ENCODE measurements at places on chromosomes 16 and 17.

GRCh38 chr17:79870540-79870939 is 31.3 kb upstream of the CBX4 start:
- DNase-seq: no peak

GRCh38 chr17:50931144-50931908 is 65.2 kb upstream of the TOB1 start:
- peak; percentile 75 for DNase-seq

DNA sequence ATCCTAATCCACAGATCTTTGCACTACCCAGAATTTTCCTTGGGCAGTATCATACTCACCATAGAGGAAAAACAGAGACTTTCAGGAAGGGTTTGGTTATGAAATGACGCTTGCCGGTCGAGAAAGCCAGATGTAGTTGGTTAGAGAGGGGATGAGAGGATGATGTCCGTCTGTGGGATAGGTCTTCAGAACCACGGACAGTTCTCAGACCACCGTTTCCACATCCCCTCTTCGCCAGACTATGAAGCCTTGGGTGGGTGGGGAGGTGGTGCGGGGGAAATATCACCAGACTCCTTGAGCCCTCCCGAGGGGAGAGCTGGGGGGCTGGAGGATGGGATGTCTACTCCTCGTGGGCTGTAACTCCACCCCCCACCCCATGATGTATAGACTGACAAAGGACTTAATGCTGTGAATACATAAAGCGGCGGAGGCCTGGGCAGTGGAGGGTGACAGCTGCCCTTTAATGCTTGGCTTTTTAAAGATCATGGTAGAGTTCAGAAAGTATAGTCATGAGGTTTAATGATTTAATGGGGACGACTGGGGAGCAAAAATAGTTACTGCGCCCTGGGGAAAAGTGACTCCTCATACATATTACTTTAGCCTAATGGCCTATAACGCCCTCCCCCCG is 96.6 kb downstream of the MRM1 start:
- DNase-seq: no peak

DNA sequence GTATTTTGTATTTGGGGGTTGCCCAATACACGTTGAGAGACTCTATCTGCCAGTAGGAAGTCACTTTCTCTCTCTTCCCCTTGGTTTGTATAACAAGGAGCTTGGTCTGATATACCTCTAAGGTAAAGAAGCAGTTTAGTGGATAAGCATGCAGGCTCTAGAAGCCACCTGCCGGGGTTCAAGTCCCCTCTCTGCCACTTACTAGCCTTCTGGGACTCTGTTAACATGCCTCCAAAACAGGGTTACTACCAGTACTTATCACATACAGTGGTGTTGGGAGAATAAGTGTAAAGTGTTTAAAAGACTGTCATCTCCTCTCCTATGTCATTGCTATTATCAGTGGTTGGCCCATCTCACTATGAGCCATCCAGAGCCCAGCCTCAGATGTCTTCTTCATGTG is 156.1 kb upstream of the HS3ST3A1 start:
- DNase-seq: no peak

- no peak for DNase-seq
Measured at GRCh38 chr16:21685034-21685455, 21.3 kb downstream of the OTOA start.

- DNase-seq: no peak
Measured at GRCh38 chr16:80191928-80192327, 348.9 kb upstream of the DYNLRB2 start.

DNA sequence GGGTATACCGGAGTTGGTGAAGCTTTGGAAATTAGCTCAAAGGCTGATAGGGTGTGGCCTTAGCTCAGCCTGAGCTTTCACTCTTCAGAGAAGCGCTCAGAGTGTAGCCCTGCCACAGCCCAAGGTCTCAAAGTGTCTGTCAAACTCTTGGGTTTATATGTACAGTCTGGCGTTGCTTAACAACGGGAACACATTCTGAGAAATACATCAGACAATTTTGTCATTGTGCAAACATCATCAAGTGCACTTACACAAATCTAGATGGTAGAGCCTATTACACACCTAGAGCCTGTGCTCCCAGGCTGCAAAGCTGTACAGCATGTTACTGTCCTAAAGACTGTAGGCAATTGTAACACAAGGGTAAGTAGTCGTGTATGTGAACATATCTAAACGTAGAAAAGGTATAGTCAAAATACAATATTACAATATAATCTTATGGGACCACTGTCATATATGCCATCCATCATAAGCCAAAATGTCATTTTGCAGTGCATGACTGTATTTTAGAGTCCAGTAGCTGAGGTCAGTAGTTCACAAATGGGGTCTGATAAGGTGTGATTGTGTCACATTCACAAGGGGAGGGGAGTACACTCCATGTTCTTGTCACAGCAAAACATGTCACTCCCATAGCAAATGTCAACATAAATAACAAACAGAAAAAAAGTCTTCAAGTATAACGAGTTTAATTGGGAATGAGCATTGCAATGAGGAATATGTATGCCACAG is 20.6 kb downstream of the CHAD start:
- DNase-seq: peak; percentile 38

DNA sequence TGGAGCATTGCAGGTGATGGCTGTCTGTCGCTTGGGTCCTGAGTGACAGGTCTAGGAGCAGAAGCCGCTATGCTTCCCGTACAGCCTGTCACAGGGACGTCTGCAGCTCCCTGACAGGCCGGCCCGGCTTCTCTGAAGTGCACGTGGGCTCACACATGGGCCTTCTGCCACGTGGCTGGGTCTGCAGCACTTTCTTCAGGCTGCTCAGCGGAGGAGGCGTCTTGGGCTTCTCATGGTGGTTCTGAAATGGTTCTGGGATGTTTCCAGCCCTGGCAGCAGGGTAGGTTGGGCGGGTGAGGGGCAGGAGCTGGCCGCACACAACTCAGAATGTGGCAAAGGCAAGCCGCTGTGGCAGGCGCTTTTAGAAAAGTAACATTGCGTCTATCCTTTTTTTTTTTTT is 80.3 kb upstream of the ZNF750 start:
- DNase-seq: no peak

DNA sequence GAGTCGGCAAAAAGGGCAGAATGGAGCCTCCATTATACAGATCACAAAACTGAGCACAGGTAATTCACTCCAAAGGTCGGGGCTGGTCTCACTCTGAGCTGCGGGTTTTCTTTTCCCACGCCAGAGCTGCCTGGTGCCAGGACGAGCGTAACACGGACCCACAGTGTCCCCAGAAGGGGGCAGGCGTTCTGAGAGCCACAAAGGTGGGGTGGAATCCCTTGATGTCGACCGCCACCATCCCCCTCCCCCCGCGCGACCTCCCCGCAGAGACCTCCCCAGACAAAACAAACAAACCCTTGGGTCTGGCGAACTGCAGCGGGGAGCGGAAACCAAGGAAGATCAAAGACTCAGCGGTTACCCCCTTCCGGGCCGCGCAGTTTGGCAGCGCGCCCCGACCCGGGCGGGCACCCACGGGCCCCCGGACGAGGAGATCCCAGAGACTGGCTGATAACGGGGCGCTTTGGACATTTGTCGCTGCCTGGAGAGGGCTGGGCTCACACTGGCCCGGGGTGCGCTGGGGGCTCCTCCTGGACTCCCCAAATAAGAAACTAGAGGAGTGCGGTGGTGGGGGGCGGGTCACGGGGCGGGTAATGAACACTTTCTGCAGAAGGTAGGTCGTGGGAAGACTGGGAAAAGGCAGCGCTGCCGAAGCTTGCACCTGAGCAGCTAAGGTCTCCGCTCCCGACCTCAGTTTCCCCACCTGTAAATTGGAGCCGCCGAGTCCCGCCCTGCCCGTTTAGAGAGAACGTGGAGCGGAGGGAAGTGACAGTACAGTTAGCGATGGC is 664 bp upstream of the NKD1 start:
- peak; percentile 4 for DNase-seq

- DNase-seq: peak; percentile 38
Measured at GRCh38 chr17:31843070-31843745, 15.8 kb downstream of the COPRS start.

DNA sequence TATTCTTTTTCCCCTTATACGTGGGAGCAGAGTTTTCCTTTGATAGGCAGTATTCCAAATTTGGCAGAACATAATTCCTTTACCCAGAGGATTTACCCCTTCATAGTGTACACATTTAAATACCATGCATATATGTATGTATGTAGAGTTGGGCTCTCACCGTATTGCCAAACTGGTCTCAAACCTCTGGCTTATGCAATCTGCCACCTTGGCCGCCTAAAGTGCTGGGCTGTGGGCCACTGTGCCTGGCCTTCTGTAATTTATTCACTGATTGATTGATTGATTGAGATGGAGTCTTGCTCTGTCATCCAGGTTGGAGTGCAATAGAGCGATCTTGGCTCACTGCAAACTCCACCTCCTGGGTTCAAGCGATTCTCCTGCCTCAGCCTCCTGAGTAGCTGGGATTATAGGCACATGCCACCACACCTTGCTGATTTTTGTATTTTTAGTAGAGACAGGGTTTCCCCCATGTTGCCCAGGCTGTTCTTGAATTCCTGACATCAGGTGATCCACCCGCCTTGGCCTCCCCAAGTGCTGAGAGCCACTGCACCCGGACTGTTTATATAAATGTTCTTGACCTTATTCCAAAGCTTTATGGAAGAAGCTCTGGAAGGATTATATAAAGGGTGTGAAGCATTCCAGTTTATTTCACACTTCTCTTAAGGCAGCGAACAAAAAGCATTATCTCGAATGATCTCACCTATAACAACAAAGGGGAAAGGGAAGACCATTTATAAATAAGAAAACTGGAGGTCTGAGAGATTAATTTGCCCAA is 14.9 kb downstream of the GLG1 start:
- no peak for DNase-seq

- no peak for DNase-seq
Measured at GRCh38 chr16:366476-366875, 3.9 kb downstream of the MRPL28 start.

DNA sequence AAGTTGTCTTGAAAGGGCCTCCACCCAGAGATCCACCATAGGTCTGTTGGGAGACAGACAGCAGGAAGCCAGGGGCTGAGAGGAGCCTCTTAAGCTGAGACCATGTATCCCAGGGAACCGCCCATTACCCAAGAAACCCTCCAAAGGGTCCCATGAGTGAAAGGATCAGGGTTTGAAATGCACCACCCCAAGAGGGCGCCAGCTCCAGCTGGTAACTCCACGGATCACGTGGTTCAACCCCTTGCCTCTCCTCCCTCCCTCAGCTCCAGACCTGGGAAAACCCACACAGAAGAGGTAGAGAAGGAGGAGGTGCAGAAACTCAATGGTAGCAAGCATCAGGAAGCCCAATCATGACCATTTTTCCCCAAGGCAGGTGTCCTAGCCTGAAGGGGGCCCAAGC is 148.7 kb downstream of the AIPL1 start:
- peak; percentile 44 for DNase-seq

- no peak for DNase-seq
Measured at GRCh38 chr17:43691317-43691693, 29.6 kb upstream of the MEOX1 start.

GRCh38 chr16:51119556-51119955 is 31.5 kb downstream of the SALL1 start:
- no peak for DNase-seq

- DNase-seq: no peak
Measured at GRCh38 chr17:10744501-10745000, 14.7 kb upstream of the TMEM220 start.

- no peak for DNase-seq
Measured at GRCh38 chr16:25966172-25967097, 274.7 kb downstream of the HS3ST4 start.

DNA sequence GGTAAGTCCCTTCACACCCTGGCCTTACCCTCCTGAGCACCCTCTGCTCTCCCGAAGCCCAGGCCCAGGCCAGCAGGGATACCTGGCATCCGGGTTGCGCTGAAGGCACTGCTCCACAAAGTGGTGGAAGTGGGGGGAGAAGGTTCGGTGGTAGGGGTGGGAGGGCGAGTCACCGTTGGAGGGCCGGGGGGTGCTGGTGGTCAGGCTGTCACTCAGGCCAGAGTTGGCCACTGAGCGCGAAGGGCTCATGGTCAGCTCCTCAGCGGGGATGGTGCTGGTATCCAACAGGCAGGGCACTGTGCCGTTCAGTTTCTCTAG is 4.3 kb upstream of the LIMD2 start:
- DNase-seq: no peak

- peak; percentile 28 for DNase-seq
Measured at GRCh38 chr17:80124351-80124981, 22.5 kb downstream of the EIF4A3 start.

GRCh38 chr17:78322858-78323455 is 36.9 kb downstream of the SOCS3 start:
- DNase-seq: no peak

GRCh38 chr17:45942284-45942683 is 47.9 kb downstream of the MAPT start:
- DNase-seq: no peak

DNA sequence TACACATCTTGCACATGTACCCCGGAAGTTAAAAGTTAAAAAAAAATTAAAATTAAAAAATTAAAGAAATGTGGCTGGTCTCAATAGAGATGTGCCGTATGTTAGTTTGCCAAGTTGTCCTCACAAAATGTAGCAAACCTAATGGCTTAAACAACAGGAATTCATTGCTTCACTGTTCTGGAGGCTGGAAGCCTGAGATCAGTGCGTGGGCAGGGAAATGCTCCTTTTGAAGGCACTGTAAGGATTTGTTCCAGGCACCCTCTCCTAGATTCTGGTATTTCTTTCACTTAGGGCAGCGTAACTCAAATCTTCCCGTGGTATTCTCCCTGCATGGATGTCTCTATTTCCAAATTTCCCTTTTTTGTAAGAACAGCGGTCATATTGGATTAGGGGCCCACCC is 32.7 kb upstream of the MON1B start:
- DNase-seq: no peak

- peak; percentile 73 for DNase-seq
Measured at GRCh38 chr16:67212766-67213165, 13.8 kb downstream of the ELMO3 start.

- DNase-seq: no peak
Measured at GRCh38 chr17:63702721-63703015, 2.7 kb upstream of the LIMD2 start.

DNA sequence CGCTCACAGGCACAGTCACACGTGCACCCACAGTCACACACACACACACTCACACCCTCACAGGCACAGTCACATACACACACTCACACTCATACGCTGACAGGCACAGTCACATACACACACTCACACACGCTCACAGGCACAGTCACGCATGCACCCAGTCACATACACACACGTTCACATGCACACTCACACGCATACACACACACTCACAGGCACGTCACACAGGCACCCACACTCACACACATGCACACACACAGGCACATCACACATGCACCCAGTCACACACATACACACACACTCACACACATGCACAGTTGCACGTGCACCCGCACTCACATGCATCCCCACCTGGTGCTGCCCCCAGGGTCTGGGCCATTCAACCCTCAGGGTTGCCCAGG is 46.1 kb upstream of the CBFA2T3 start:
- no peak for DNase-seq
